ENCODE measurements at places on chromosomes 6 and 20.
A peak's percentile ranks its signal among the peaks of the same experiment; 100 is the strongest.

GRCh38 chr6:151961809-151962208, 154.3 kb downstream of the ESR1 start:
- no peak for DNase-seq

- DNase-seq: no peak
Observed at GRCh38 chr6:146345598-146345997, 198.0 kb upstream of the RAB32 start.

GRCh38 chr6:132458887-132459604, 53.9 kb downstream of the STX7 start:
- DNase-seq: no peak

GRCh38 chr6:120122401-120122800, 772.8 kb upstream of the MAN1A1 start:
- no peak for DNase-seq

DNA sequence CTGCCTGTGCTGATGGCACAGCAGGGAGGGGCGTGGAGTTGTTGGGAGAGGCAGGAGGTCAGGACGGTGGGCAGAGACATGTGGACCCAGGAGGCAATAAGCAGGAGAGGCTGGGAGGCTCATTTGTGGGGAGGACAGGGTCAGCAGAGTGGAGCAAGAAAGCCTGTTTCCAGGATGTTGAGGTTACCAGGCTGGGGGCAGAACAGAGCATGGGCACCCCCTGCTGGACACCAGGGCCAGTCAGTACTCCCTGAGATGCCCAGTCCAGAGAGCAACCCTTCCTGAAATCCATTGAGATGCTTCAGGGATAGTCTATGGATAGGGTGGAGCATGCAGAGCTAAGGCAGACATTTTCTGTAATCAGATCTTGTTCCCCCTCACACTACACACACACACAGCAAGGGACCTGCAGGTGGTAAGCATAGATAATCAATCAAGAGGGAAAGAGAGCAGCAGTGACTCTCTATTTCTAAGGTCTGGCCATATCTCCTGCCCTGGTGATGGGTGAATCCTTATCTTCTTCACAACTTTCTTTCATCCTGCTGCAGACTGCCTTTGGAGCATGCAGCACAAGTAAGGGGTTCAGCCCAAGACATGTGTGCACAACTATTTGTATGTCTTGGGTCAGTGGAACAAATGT, 41.7 kb downstream of the MOCS1 start:
- DNase-seq: peak; percentile 38

DNA sequence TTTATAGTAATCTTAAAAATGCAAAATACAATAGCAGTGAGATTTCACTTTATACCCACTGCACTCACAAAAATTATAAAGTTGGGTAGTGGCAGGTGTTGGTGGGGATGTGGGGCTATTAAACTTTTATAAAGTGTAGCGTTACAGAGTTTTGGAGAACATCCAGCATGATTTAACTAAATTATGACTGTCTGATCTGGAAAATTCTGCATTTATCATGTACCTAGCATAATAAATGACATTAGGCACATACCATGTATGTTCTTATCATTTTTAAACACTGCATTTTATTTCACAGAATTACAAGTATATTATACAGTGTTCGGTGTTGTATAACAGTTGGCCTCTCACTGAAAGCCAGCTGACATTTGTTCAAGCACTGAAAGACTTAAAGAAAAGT, 169.9 kb downstream of the ADGB start:
- DNase-seq: no peak

- DNase-seq: no peak
Observed at GRCh38 chr20:47622118-47622665, 120.5 kb downstream of the NCOA3 start.

- no peak for DNase-seq
Observed at GRCh38 chr6:165766457-165766856, 103.4 kb upstream of the PDE10A start.

All from left renal cortex interstitium (tissue), 4 donors.